ENCODE measurements at places on chromosomes 12 and 14. TPM values are rescaled to one million over a fixed set of nuclear protein-coding genes. Genes with fewer than 3 reads are reported as not detected.

DNA sequence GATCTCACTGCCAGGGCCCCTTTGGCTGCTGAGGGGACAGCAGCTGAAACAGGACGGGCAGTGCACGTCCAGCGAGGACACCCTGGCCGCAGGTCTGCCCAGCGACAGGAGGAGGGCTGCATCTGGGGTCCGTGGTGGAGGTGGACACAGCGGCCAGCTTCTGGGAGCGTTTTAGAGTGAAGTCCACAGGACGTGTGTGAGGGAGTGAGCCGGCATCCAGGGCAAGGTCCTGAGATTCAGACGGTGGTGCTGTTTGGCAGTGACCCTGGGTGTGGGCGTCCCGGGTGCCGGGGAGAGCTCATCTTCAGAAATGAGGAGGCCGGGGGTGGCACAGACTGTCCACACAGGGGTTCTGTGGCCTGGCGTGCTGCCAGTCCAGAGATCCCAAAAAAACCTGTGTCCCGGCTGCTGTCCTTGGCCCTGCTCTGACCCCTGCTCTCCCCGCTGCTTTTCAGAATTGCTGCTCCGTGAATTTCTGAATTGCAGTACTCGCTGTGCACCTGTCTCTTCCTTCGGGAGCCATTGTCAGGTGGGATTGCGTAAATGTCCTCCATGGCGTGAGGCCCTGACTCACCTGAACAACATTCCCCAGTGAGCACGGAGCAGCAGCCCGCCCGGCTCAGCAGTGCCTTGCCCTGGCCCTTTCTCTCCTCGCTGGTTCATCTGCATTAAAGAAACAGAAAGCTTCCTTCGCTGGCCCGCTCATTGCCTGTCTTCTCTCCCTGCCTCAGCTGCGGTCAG lies 183.5 kb upstream of the C14orf180 start:
- H3K27me3 ChIP-seq, result no peaks in the 10 kb centered on the region
- DNase-seq, result no peak
- H3K36me3 ChIP-seq, result no peaks in the 10 kb centered on the region
- no peak overlapping the region for H3K27ac ChIP-seq

GRCh38 chr14:95346820-95347219 lies 27.1 kb upstream of the CLMN start:
- no peak overlapping the region for H3K27ac ChIP-seq
- no peaks in the 10 kb centered on the region for H3K4me1 ChIP-seq
- no peaks in the 10 kb centered on the region for H3K27me3 ChIP-seq
- H3K4me3 ChIP-seq, result no peak overlapping the region
- no peak for DNase-seq
- H3K36me3 ChIP-seq, result no peaks in the 10 kb centered on the region

- H3K4me3 ChIP-seq, result no peak overlapping the region
- H3K4me1 ChIP-seq, result peaks cover 27% of the 10 kb centered on the region
- no peak overlapping the region for H3K27ac ChIP-seq
- no peak for DNase-seq
- peaks cover 11% of the 10 kb centered on the region for H3K36me3 ChIP-seq
These were observed 1.7 kb downstream of the M6PR start for GRCh38 chr12:8947737-8948136.

DNA sequence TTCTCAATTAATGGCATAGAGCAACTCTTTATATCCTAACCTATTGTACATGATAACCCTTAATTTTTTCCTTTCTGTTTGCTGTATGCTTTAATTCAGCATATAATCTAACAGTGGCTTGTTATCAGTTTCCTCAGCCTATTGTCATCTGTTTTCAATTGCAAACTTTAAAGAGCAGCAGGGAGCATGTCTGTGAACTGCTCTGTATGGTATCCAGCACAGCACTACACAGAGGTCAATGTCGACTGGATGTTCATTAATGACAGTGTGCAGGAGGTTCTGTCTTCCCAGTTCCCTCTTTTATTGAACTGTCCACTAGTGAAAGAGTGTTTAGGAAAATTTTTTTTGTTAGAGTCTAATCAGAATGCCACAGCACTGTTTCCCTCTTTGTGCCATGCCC lies 609.1 kb downstream of the SOX5 start:
- H3K4me1 ChIP-seq, result no peaks in the 10 kb centered on the region
- H3K27ac ChIP-seq, result no peak overlapping the region
- no peak for DNase-seq
- no peak overlapping the region for H3K4me3 ChIP-seq
- no peaks in the 10 kb centered on the region for H3K27me3 ChIP-seq

Gene RBMS2
- 24.3 TPM for total RNA-seq

Gene IL26
- not detected for total RNA-seq

Gene PPFIA2
- total RNA-seq, result 1.8 TPM

DNA sequence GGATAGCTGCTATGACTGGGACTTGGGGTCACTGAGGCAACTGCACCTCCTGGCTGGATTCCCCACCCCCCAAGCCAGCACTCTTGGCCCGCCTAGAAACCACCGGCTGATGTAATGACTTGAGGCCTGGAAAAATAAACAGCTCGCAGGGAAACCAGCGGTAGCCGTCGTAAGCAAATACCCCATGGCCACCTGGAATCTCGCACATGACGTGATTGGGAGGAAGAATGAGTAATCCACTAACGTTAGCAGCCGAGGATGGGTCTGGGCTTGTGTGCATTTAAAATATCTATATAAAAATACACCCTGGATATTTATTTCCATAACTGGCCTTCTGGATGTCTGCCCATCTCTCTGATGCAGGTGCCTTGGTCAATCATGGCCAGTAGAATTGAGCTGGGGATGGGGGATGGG lies 120.1 kb downstream of the SMOC1 start:
- H3K27ac ChIP-seq, result no peak overlapping the region
- H3K36me3 ChIP-seq, result no peaks in the 10 kb centered on the region
- no peak overlapping the region for H3K4me3 ChIP-seq
- DNase-seq, result no peak
- no peaks in the 10 kb centered on the region for H3K4me1 ChIP-seq

Gene ACSS3
- total RNA-seq, result 18.2 TPM

Gene TEX52
- not detected for total RNA-seq

Gene CLEC9A
- total RNA-seq, result not detected

Gene SOAT2
- total RNA-seq, result 0.55 TPM

DNA sequence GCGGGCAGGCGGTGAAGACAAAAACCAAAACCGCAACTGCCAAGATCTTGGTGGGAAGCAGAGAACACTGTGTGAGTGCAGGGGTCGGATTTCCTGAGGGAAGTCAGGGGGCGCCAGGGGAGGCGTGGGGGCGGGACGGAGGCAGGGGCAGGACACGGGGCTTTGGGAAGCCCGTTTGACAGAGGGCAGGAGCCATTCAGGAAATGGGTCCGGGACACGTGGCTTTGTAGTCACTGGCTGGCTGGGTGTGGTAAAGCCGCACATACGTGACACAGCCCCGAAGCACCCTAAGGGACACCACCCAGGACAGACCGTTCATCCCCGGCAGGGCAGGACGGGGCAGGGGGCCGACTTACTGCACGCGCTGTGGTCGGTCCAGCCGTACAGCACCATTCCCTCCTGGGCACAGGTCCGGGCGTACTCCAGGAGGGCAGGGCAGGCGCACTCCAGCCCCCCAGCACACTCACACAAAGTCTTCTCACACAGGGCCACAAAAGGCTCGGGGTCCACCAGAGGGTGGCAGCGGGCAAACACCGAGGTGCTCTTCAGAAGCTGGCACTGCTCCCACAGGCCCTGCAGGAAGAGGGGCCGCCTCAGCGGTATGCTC lies 49.4 kb downstream of the VWF start:
- no peaks in the 10 kb centered on the region for H3K36me3 ChIP-seq
- peak overlapping the region; percentile 28 for H3K4me3 ChIP-seq
- peak overlapping the region; percentile 33 for H3K27ac ChIP-seq
- no peak for DNase-seq

Gene CLEC2B
- 15.8 TPM for total RNA-seq

Gene HOXC10
- not detected for total RNA-seq

DNA sequence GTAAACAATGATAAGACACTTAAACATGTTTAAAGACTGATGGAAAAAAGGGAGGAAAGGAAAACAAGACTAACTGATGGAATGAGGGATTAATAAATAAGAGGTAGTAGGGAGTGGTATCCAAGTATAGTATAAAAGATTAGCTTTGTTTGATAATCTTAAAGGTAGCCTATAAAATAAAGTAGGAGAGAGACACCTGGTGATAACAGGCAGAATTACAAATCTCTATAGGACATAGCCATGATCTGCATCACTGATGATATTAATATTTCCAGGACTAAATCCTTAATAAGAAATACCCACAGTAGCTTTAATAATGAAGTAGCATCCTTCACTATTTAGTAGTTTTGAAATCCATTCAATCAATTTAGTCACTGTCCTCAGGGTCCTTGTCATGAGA lies 30.4 kb downstream of the DLGAP5 start:
- H3K4me1 ChIP-seq, result no peaks in the 10 kb centered on the region
- no peaks in the 10 kb centered on the region for H3K36me3 ChIP-seq
- H3K27me3 ChIP-seq, result no peaks in the 10 kb centered on the region

Measured in sigmoid colon (tissue), 7 donors.